ENCODE measurements at places on chromosomes 2 and 18. TPM values are rescaled to one million over a fixed set of nuclear protein-coding genes. Genes with fewer than 3 reads are reported as not detected.

DNA sequence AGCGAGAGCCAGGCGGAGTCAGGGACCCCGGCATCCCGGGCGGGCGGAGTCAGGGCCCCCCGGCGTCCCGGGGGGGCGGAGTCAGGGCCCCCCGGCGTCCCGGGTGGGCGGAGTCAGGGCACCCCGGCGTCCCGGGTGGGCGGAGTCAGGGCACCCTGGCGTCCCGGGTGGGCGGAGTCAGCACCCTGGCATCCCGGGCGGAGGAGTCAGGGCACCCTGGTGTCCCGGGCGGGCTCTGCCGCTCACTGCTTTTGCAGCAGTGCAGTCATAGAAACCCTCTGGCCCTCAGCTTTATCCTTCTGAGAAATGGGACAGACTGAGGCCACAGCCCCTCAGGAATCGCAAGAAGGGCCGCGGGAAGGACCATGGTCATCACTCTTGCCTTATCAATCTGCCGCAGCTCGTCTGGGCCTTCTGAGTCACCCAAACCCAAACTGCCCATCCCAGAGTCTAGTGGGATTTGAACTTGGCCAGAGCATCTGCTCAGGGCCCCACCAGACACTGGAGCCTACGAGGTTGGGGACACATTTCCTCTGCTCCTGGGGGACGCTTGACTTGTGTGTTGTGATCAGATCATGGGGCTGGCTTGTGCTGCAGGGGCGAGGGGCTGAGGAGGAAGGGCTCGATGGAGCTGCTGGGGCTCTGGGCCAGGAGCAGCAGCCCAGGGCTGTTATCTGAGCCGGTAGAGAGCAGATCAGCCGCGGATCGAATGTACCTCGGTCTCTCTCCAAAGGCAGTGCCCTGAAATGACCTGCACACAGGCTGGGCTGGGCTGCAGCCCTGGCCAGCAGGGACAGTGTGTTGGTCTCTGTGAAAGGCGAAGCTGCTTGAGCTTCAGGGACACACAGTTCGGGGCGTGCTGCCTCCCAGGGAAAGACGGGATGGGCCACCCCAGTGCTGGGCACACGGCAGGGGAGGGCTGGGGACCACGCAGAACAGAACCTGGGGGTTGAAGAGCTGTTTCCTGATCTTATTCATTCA lies 290.1 kb upstream of the HDAC4 start:
- H3K27me3 ChIP-seq: no peaks in the 10 kb centered on the region
- peak; percentile 85 for DNase-seq
- H3K36me3 ChIP-seq: no peaks in the 10 kb centered on the region
- H3K27ac ChIP-seq: no peak overlapping the region
- H3K4me3 ChIP-seq: no peak overlapping the region
- no peaks in the 10 kb centered on the region for H3K4me1 ChIP-seq

Gene RAX
- total RNA-seq: not detected

DNA sequence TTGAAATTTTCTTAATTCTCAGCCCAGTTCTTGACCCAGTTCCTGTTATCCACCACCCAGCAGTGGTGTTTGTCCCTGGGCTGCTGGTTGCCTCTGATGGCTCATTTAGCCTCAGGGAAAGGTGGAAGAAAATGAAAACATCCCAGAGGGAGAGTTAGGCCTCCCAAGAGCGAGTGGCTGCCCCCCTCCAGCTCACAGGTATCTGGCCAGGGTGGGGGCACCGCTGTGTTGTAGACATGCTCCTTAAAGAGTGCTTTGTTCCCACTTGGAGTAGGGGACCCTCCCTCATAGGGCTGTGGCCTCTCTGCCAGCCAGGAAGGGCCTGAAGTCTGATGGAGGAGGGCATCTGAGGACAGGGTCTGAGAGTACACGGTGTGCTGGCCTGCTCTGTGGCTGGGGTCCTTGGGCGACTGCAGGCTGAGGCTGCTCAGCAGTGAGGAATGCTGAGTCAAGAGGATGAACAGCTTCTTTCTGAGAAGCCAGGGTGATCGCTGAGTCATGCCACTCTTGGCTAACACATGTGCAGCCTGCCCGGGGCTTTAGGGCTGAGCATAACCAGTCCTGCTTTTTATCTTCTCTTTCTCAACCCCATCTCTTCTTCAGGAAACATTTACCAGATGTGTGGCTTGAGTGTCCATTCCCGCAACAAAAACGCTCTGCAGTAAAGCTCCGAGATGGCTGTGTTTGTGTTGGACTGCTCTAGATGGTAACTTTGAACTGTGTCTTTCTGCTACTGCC lies 72.3 kb downstream of the IL1R2 start:
- peak; percentile 91 for DNase-seq
- H3K4me3 ChIP-seq: peak overlapping the region; percentile 49
- peak overlapping the region; percentile 97 for H3K27ac ChIP-seq

- no peak for DNase-seq
- no peaks in the 10 kb centered on the region for H3K36me3 ChIP-seq
- H3K4me3 ChIP-seq: no peak overlapping the region
- no peaks in the 10 kb centered on the region for H3K27me3 ChIP-seq
- no peak overlapping the region for H3K27ac ChIP-seq
These were observed 443.9 kb upstream of the FSHR start for GRCh38 chr2:49598231-49598630.

Data from osteocyte (in vitro differentiated cells).